ENCODE measurements at places on chromosomes 2 and 18. TPM values are rescaled to one million over a fixed set of nuclear protein-coding genes. Genes with fewer than 3 reads are reported as not detected.

GRCh38 chr2:106207246-106207645 is 13.1 kb upstream of the UXS1 start:
- H3K4me1 ChIP-seq = no peaks in the 10 kb centered on the region
- no peaks in the 10 kb centered on the region for H3K27me3 ChIP-seq
- H3K27ac ChIP-seq = no peak overlapping the region
- no peak overlapping the region for H3K4me3 ChIP-seq
- no peaks in the 10 kb centered on the region for H3K36me3 ChIP-seq
- no peak for DNase-seq

SLC9A4 gene
- 0.81 TPM for total RNA-seq

MYCN gene
- 6.9 TPM for total RNA-seq

CCBE1 gene
- total RNA-seq = 1.8 TPM

GRCh38 chr2:25989154-25989553 is 6.9 kb upstream of the KIF3C start:
- no peak for DNase-seq
- H3K27ac ChIP-seq = no peak overlapping the region
- no peak overlapping the region for H3K4me3 ChIP-seq

ATP6V1C2 gene
- total RNA-seq = 5.9 TPM

CHRNG gene
- not detected for total RNA-seq

DNA sequence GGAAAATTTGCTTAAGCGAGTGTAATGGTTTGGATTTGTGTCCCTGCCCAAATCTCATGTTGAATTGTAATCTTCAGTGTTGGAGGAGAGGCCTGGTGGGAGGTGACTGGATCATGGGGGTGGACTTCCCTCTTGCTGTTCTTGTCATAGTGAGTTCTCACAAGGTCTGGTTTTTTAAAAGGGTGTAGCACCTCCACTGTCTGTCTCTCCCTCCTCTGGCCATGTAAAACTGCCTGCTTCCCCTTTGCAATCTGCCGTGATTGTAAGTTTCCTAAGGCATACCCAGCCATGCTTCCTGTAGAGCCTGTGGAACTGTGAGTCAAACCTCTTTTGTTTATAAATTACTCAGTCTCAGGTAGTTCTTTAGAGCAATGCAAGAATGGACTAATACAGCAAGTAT is 6.6 kb downstream of the YIPF4 start:
- no peak overlapping the region for H3K4me3 ChIP-seq
- no peaks in the 10 kb centered on the region for H3K27me3 ChIP-seq
- H3K36me3 ChIP-seq = no peaks in the 10 kb centered on the region
- H3K4me1 ChIP-seq = peaks cover 9% of the 10 kb centered on the region
- no peak for DNase-seq
- no peak overlapping the region for H3K27ac ChIP-seq

IGFBP5 gene
- total RNA-seq = 308 TPM

- H3K4me3 ChIP-seq = no peak overlapping the region
- no peaks in the 10 kb centered on the region for H3K4me1 ChIP-seq
- H3K27me3 ChIP-seq = no peaks in the 10 kb centered on the region
- no peaks in the 10 kb centered on the region for H3K36me3 ChIP-seq
Measured at GRCh38 chr2:212136216-212136795, 402.3 kb downstream of the ERBB4 start.

DNA sequence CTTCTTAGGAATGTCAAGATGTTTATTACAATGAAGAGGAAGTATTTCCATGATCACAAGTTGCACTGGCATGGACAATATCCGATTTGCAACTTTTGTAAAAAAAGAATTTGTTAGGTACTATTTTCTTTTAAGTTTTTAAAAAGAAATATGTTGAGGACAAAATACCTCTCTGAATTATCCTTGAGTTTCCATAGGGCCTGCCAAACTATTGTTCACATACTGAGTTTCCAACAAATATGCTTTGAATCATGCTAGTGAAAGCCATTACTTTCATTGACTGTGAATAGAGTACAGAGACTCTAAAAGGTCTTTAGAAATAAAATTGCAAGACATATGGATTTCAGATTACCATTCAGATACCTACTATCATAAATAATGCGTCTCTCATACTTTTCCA is 566.1 kb downstream of the TMEM182 start:
- no peak overlapping the region for H3K4me3 ChIP-seq
- no peaks in the 10 kb centered on the region for H3K4me1 ChIP-seq
- DNase-seq = no peak
- H3K27ac ChIP-seq = no peak overlapping the region
- H3K36me3 ChIP-seq = no peaks in the 10 kb centered on the region

GRCh38 chr2:95272781-95273180 is 1.5 kb upstream of the PROM2 start:
- no peaks in the 10 kb centered on the region for H3K36me3 ChIP-seq
- H3K4me3 ChIP-seq = no peak overlapping the region
- H3K27me3 ChIP-seq = no peaks in the 10 kb centered on the region
- H3K27ac ChIP-seq = no peak overlapping the region

GRCh38 chr2:110104025-110104771 is 11.4 kb downstream of the MALL start:
- no peaks in the 10 kb centered on the region for H3K36me3 ChIP-seq
- no peaks in the 10 kb centered on the region for H3K4me1 ChIP-seq
- H3K4me3 ChIP-seq = no peak overlapping the region
- no peaks in the 10 kb centered on the region for H3K27me3 ChIP-seq

GRCh38 chr2:241187101-241187917 is 1.2 kb upstream of the ANO7 start:
- no peak overlapping the region for H3K4me3 ChIP-seq
- H3K27me3 ChIP-seq = no peaks in the 10 kb centered on the region
- no peaks in the 10 kb centered on the region for H3K4me1 ChIP-seq
- no peaks in the 10 kb centered on the region for H3K36me3 ChIP-seq
- no peak overlapping the region for H3K27ac ChIP-seq

DNA sequence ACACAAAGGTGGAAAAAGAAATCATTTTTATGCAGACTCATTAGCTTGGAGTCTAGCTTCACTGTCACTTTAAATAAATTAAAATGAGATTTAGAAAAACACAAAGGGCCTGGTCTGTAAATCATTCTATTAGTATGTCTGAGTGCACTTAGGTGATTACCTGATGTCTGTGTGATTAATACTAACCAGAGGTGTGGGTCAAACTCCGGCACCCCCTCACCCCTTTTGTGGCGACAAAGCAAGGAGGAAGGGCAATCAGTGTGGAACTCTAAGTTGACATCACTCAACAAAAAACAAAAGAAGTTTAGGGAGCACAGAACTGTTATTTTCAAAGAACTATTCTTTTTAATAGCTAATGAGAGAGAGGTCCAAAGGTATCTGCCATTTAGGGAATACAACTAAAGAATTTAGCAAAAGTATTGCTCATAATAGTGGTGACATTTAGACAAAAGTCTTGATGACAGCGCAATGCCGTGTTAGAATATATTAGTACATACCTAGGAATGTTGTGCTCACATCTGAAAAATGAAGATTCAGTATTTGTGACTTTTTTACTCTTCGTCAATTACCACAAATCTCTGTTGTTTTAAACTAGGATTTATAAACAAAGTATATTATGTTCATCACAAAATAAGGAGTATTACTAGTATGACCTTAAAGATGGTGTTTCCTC is 66.3 kb downstream of the ZEB2 start:
- peak overlapping the region; percentile 81 for H3K27ac ChIP-seq
- DNase-seq = no peak
- no peaks in the 10 kb centered on the region for H3K36me3 ChIP-seq

Measured in testis (tissue), 5 donors.